Stimulated activated CD8-positive, alpha-beta memory T cell treated with anti-CD3 and anti-CD28 coated beads, Interleukin-4, amount 100 ng/mL, for 4 hours (primary cell): ENCODE measurements at places on chromosomes 13 and 19.

DNA sequence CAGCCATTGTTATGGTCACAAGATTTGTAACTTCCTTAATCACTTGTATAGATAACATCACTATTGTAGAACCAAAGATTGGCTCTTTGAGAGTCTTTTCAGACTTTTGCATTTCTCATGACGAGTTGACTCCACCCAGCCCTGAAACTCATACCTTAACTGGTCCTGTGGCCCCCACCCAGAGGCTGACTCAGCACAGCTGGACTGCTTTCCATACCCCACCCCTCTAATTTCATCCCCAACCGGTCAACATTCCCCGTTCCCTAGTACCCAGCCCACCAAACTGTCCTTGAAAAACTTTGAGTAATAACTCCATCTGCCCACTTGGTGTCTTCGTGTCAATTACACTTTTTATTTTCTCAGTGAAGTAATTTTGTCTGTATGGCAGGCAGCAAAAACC is 32.1 kb upstream of the SLITRK1 start:
- DNase-seq: no peak

- DNase-seq: no peak
Measured at GRCh38 chr13:27924529-27925141, 4.8 kb downstream of the PDX1 start.

DNA sequence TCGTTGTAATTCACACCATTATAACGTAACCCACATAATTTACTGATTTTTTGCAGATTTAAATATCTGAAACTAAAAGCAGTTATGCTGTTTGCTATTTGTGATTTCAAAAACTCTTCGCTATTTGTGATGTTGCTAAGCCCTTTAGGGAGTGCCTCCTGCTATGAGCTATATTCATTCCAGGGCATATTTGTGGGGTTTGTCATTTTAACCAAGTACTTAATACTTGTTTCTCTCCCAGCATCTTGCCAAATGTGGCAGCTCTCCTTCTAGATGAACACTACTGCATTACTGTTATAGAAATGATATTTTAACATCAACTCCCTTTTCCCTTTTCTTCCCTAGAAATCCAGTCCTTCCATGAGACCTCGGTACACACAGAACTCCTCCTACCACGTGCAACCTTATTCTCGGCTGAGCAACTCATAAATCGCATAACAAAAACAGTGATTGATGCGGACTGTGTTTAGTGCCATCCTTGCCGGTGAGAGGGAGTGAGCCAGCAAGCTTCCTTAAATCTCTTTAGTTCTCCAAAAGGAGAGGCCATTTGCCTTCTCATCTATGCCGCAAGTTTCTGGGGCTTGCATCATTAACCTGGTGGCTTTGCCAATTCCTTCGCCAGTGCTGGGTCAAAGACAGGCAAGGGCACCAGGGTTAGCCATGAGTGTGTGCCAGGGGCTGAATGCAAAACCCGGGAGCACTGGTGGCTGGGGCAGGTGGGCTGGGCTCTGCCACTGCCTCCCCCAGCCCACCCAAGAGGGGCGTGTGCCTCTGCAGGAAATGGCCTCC is 33.4 kb downstream of the RFX2 start:
- no peak for DNase-seq

DNA sequence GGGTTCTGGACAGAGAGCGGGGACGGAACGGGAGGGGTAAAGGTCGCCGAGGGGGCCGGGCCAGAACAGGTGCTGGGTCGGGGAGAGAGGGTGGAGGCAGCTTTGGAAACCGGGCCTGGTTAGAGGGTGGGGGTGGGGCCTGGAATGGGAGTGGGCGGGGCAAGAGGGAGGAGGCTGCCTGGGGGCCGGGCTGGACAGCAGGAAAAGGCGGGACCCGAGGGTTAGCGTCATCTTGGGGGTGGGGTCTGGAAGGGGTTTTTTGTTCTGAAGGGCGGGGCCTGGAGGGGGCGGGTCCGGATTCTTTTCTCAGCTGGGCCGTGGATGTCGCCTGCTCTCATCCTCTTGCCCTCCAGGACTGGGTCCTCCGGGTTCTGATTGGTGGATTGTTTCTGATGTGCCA is 4.3 kb upstream of the ZNF813 start:
- no peak for DNase-seq

DNA sequence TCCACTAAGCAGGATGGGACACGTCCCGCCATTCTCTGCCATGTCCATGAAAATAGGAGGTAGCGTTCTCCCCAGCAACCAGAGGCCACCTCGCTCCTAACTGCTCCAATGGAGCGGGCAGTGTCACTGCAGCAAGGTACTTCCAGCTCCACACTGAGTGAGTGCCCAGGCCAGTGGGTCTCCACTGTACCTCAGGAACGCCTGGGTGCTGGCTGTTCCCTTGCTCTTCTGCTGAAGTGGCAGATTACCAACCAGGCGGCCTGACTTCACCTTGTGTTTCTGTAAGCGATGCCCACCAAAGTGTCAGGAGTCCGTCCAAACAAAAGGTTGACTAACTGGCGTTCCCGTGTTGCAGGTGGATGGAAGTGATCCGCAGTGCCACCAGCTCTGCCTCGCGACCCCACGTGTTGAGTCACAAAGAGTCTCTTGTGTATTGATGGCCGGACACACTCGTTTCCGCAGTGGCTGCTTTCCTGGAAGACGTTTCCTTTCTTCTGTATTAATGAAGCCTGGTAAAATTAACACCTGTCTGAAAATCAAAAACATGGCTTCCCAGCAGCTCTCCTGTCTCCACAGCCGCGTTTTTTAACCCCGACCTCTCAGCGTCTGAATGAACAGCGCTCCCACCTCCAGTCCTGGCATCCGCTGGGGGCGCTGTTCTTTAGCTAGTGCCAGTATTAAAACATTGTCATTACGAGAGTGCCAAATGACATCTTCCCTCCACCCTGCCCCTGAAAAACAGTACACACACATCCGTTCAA is 128.8 kb downstream of the STK24 start:
- no peak for DNase-seq

GRCh38 chr13:101706651-101707050 is 254.2 kb downstream of the ITGBL1 start:
- DNase-seq: no peak

- no peak for DNase-seq
Measured at GRCh38 chr19:28425046-28425931, 787.7 kb downstream of the UQCRFS1 start.

DNA sequence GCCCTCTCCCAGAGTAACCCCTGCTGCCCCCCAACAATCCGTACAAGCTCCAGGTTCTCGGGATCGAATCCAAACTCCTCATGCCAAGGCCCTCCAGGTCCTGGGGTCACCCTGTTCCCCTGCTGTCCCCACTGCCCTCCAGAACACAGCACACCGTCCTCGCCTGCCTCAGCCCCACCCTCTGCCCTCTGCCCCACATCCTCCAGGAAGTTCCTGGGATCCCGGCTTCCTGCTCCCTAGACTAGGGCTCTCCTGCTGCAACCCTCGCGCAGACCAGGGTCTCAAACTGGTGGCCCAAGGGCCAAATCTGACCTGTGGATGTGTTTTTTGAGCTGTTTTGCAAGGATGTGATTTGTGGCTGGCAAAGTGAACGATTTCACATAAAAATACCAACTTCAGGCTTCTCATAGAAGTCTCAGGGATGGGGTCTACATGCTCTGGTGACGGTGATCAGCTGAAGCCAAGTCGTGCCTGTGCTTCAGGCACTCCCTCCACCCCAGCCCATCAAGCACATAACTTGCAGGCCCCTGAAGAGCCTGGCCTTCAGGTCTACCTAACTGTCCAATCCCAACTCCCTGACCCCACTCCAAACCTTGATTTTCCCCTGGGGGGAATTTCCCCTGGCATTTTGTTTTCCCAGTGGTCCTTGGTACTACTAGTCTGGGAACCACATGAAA is 1.8 kb downstream of the RABAC1 start:
- DNase-seq: no peak
